Fibroblast of the conjunctiva (primary cell): ENCODE measurements at places on chromosomes 2 and 18.

GRCh38 chr2:66427300-66427699 lies 7.6 kb upstream of the MEIS1 start:
- DNase-seq, result no peak

DNA sequence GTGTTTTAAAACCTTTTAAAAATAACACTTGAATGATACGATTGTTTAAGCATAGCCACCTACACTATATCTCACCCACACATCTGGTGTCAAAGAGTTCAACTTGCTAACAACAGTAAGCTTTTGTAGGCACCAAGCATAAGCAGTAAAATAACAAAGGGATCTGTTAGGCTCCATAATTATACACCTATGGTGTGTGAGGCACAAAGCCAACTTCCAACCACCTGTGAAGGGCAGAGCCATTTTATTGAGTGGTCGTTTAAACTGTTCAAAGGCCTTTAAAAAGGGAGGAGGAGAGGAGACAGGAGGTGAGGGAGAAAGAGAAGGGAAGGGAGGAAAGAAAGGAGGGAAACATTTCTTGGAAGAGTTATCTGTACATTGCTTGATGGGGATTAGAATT lies 27.9 kb downstream of the NEMP2 start:
- no peak for DNase-seq

GRCh38 chr2:201116115-201116958 lies at the start of gene CFLAR:
Gene CFLAR, plus strand, starts transcription at chr2:201116164. Its CDS starts 13,702 bp downstream, at chr2:201129866.
- DNase-seq, result peak; percentile 49

DNA sequence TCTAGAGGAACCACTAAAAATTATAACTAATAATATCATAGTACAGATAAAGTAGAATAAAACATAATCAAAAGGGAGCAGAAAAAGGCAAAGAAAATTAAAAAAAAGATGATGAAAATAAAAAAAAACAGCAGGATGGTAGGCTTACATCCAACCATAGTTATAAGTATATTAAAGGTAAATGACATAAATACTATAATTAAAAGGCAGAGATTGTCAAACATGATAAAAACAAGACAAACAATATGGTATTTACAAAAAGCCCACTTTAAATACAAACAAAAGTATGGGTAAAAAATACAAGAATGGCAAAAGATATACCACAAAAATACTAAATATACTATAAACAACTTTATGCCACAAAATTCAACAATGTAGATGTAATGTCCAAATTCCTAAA lies 24.4 kb downstream of the CCDC148 start:
- DNase-seq, result no peak

- no peak for DNase-seq
Observed at GRCh38 chr2:149136111-149136510, 97.6 kb downstream of the LYPD6B start.

DNA sequence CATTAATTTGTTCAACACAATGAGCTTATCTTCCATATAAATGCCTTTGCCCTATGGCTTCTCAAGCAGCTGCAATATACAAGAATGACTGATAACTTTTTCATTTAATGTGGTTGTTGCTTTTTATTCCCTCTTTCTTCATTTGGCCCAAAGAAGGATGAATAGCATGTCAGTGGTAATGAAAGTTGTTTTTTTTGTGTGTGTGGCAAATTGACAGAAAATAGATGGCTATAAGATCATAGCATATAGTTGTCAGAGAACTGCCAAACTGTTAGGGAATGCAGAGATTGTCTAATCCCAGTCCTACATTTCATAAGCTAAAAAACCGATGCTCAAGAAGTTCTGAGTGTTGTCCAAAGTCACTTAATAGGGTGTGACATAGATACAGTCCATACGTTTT lies 244.3 kb downstream of the ACTR3 start:
- no peak for DNase-seq

DNA sequence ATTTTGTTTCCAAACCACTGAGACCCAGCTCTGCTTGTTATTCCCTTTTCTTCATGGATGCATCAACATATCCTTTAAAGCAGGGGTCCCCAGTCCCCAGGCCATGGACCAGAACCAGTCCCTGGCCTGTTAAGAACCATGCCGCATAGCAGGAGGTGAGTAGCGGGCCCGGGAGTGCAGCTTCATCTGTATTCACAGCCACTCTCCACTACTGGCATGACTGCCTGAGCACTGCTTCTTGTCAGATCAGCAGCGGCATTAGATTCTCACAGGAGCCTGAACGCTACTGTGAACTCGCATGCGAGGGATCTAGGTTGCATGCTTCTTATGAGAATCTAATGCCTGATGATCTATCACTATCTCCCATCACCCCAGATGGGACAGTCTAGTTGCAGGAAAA lies 1.6 kb upstream of the POLI start:
- no peak for DNase-seq

DNA sequence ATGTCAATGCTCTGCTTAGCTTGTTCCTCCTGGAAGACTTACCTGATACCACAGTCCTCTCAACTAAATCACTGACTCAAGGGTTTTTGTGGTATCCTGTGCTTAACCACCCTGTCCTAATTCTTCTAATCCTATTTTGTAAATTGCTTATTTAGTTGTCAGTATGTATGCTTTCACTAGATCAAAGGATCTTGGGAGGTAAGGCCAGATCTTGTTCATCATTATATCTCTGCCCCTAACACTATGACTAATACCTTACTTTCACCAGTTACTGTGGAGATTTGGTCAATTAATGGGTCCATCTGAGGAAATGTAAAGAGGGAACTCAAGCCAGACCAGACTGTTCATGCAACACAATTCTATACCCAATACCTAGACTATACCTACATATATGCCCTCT lies 203.2 kb downstream of the GULP1 start:
- DNase-seq, result no peak

- peak; percentile 87 for DNase-seq
Observed at GRCh38 chr2:27409321-27410073, at the start of gene PPM1G. Gene PPM1G, minus strand, starts transcription at chr2:27409591. Its CDS starts 169 bp downstream, at chr2:27409422.

- no peak for DNase-seq
Observed at GRCh38 chr2:30300456-30301221, 69.3 kb downstream of the LBH start.

DNA sequence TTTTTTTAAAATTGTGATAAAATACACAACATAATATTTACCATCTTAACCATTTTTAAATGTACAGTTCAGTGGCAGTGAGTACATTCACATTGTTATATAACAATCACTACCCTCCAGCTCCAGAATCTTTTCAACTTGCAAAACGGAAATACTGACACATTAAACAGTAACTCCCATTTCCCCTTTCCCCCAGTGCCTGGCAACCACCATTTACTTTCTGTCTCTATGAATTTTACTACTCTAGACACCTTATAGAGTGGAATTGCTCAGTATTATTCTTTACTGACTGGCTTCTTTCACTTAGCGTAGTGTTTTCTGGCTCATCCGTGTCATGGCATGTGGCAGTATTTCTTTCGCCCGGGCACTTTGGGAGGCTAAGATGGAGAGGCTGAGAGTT lies 32.6 kb downstream of the FASTKD2 start:
- DNase-seq, result no peak

GRCh38 chr18:12630136-12630535 lies 27.8 kb downstream of the SPIRE1 start:
- DNase-seq, result no peak

GRCh38 chr18:63192885-63193349 lies 126.7 kb downstream of the BCL2 start:
- DNase-seq, result no peak

- no peak for DNase-seq
Observed at GRCh38 chr2:153986488-153987229, 114.9 kb downstream of the GALNT13 start.

DNA sequence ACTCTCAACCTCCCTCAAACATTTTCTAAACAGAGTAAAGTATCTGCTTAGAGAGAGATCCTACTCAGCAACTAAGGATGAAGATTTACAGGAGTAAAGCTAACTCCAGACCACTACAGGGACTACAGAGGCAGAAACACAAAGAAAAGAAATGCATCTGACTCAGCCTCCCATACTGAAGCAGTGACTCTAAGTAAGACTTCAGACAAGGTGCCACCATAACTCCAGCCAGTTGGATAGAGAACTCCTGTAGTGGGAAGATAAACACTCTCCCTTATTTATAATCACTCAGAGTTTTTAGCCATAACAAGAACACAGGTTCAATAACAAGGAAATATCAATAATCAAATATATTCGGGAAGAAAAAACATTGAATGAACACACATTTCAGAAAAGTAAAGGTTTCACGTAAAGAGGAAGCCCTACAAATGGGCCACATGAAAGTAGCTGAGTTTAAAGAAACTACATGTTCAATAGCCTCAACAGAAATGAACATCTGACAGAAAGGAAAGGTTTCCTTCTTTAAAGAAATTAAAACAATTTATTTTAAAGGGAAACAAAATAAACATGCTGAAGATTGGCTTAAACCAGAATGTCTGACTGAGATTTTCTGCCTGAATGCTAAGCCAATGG lies 519.9 kb downstream of the KCNJ3 start:
- no peak for DNase-seq

DNA sequence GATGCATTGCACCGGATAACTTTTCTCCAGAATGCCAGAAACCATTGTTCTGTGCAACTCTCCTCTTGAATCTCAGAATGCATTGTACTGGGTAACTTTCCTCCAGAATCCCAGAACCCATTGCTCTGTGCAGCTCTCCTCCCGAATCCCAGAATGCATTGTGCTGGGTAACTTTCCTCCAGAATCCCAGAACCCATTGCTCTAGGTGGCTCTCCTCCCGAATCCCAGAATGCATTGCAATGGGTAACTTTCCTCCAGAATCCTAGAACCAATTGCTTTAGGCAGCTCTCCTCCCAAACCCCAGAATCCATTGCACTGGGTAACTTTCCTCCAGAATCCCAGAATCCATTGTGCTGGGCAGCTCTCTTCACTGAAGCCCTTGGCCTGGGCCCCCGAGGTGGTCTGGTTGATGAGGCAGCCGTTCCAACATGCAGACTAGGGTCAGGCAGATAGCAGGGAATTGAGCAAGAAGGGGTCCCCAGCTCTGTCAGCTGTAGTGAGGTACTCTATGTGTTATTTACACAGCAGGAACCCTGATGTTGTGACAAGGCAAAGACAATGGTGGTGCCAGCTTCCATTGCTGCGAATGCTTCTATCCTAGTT lies 9.4 kb downstream of the FOSL2 start:
- DNase-seq, result no peak

GRCh38 chr2:238947920-238948710 lies 100.2 kb downstream of the TWIST2 start:
- DNase-seq, result no peak

- DNase-seq, result no peak
Observed at GRCh38 chr2:141063406-141063805, 1067.4 kb downstream of the LRP1B start.

DNA sequence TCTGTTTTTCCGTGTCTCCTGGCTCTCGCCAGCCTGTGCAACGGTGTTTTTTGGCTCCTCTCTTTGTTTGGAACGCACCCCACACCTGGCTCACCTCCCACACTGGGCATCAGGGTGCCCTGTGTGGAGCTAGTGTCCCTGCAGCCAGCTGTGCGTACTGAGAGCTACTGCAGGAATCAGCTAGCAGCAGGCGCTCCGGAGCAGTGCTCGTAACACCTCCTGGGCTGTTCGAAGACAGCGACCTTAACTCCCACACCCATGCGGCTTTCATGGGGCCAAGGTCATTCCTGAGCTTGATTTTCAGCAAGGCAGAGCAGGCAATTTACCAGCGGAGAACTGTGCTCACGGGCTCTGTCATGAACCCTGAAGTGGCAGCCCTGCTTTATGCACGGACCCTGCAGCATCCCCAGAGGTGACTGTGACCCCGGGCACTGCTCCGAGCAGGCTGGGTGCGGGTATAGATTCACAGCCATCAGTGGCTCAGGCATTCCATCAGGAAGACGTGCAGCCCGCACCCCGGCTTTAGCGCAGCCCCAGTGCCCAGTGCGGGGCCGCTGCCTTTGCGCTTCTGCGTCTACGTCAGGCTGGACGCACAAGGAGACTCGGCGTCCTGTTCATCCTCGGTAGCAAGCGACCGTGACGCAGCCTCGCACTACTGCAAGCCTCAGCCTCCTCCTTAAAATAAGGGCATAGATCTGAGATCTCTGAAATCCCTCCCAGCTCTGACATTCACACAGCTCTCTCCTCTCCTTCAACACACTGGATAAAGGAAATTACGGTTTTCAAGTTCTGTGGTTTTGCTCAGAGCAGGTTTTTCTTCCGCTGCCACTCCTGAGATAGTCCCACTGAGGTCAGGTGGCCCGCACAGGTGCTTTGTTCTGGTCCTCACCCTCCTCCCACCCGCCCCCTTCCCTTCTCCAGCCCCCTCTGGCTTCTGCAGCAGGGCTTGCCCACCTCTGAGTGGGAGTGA lies 58.2 kb downstream of the ADI1 start:
- DNase-seq, result no peak

DNA sequence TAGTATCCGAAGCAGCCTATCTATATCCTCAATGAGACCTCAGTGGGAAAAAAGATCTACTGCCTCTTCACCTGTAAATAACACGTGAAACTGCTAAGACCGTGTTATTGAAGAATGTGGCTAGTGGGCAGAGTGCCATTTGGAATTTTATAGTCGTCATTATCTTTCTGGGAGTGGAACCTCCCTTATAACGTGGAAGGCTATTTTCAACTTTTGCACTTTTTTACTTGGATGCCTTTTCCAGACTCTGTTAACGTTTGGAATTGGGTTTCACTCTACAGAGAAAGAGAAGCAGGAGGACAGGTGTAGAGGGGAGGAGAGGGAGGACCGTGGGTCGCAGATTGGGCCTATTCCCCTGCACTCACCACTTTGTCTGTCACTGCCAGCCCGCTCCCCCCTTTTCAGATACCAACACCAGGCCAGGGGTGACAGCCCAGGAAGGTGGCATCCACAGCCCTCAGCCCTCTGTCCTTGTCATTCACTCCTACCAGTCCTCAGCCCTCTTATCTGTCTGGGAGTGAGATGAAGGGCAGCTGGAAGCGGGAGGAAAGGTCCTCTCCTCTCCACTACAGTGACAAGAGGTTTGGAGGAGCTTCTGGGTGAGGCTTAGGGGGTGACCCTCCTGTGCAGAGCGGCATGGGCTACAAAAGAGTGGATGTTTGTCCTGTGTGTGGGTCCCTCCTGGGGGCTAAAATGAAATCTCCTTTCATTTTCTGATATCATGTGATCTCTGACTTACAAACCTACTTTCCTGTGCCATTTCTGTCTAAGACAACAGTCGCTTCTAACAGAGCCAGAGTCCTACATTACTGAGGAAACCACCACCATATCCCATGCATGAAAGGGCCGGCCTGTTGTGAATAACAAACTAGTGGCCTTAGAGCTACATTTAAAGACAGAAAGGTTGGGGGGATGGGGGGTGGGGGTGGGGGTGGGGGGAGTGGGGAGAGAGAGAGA lies 23.9 kb upstream of the CEP68 start:
- no peak for DNase-seq

GRCh38 chr2:19873014-19873413 lies 28.8 kb downstream of the TTC32 start:
- no peak for DNase-seq

- no peak for DNase-seq
Observed at GRCh38 chr2:238155761-238156694, 2.7 kb upstream of the ERFE start.

- no peak for DNase-seq
Observed at GRCh38 chr2:145012806-145013205, 492.9 kb upstream of the ZEB2 start.

GRCh38 chr2:195434346-195434745 lies 222.7 kb upstream of the SLC39A10 start:
- DNase-seq, result no peak

- no peak for DNase-seq
Observed at GRCh38 chr2:200812122-200813022, 662 bp downstream of the BZW1 start.
